ENCODE measurements at places on chromosomes 5 and 9.
A peak's percentile ranks its signal among the peaks of the same experiment; 100 is the strongest.

- no peak for DNase-seq
These were observed 6.1 kb downstream of the CA9 start for GRCh38 chr9:35679766-35680330.

GRCh38 chr9:76897804-76898525, 7.9 kb downstream of the PRUNE2 start:
- no peak for DNase-seq

GRCh38 chr9:128252317-128253139, 23.3 kb downstream of the GOLGA2 start:
- no peak for DNase-seq

DNA sequence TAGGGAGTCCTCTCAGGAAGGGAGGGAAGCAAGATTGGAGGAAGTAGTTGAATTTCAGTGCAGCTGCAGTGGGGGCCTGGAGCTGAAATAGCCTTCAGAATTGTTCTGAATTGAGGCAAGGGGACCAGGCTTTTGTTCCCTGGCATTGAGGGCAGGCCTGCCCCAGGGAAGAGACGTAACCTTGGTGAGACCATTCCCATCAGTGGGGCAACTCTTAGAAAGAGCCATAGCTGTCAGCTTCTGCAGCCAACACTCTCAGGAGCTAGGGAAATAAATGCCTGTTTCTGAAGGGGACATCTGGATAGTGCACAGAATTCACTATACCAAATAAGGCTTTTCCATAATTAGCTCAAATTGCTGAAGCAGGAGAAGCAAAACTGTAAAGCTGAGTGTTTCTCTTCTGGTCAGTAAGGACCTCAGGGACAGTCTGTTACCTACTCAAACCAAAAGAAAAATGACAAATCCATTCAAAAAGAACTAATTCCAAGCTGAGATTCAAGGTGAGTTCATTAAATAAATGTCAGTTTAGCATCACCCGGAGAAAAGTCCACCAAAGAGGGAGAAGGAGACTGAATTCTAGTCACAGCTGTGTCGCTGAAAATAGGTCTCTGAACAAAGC, 44.0 kb downstream of the LYRM7 start:
- no peak for DNase-seq

DNA sequence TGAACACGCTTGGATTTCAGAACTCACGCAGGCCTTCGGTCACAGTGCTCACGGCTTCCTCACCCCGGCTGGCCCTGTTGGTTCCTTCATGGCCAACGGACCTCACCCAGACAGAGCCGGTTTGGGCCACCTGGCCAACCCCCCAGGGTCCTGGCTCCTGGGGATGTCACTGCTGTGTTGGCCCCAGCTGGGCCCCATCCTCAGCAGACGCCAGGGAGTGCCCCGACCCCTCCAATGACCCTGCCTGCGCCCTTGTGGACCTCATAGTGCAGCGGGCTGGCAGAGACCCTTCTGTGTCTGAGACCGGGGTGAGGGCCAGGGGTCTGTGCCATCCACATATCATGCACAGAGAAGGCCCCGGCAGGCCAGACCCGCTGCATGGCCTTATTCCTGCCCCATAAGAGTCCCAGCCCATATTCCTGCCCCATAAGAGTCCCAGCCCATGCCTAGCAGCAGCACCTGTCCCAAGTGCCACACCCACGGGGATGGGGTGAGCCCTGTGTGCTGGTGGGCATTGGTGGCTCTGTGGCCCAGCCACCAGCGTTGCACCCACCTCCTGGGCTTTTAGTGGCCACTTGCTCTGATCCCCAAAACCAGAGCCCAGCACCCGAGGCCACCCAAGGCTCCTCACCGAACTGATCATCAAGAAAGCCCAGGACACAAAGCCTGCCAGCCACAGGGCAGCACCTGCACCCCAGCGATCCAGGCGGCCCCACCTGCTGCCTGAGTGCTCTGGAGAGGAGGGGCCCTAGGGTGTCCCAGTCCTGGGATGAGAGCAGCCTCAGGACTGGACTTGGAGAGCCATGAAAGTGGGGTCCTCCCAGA, 1.3 kb upstream of the LPCAT1 start:
- DNase-seq = no peak

GRCh38 chr9:115015018-115015635, 84.7 kb upstream of the TNFSF8 start:
- DNase-seq = peak; percentile 40

DNA sequence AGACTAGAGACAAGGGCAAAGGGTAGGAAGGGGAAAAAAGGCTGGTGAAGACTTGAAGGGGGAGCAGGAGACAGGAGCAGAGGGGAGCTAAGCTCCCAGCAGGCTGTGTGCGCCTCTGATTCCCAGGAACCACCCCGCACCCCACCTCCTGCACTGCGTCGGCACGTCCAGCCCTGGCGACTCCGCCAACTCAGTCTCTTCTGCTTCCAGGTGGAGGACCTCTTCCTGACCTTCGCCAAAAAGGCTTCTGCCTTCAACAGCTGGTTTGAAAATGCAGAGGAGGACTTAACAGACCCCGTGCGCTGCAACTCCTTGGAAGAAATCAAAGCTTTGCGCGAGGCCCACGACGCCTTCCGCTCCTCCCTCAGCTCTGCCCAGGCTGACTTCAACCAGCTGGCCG, 30.5 kb downstream of the DYNC2I2 start:
- DNase-seq = no peak

DNA sequence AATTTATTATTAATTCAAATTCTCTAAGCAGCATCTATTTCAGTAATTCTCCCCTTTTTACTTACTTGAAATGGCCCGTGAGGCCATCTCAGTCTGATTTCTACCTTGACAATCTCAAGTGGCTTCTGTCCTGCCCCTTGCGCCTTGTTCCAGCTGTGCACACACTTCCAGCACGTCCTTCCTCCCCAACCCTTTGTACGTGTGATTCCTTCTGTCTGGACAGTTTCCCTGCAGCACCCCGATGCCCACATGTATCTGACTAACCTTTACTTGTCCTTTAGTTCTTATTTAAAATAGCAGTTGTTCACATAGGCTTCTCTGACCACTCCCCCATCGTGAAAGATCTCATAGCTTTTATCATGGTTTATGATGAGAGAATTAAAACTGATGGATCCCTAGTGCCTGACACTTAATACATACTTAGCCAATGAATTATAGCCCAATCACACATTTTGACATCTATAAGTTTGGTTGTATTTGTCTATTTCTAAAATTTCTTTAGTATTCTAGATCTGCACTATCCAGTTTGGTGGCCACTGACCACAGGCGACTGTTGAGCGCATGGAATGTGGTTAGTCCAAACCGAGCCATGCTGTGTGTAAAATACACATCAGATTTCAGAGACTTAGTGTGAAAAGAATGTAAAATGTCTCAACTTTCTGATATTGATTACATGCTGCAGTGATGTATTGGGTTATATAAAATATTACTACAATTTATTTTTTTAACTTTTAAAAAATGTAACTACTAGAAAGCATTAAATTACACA, 14.3 kb downstream of the ZBTB34 start:
- DNase-seq = no peak

GRCh38 chr9:129416821-129417539, 203.9 kb downstream of the C9orf50 start:
- no peak for DNase-seq

GRCh38 chr5:96338091-96338490, 95.0 kb downstream of the PCSK1 start:
- no peak for DNase-seq

DNA sequence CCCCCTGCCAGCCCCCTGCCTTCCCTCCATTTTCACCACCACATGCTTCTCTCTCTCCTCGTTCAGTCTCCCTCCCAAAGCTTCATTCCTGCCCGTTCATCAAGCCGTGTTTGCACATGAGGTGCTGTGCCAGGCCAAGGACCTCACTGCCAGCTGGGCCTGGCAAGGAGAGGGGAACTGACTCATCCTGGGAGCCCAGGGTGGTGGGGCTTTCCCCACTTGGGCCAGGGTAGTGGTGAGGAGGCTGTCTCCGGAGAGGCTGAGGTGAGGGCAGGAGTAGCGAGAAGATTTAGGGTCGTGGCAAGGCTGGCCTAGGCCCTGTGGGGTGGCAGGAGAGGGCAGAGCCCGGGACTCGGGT, 30.4 kb upstream of the NOTCH1 start:
- peak; percentile 81 for DNase-seq

DNA sequence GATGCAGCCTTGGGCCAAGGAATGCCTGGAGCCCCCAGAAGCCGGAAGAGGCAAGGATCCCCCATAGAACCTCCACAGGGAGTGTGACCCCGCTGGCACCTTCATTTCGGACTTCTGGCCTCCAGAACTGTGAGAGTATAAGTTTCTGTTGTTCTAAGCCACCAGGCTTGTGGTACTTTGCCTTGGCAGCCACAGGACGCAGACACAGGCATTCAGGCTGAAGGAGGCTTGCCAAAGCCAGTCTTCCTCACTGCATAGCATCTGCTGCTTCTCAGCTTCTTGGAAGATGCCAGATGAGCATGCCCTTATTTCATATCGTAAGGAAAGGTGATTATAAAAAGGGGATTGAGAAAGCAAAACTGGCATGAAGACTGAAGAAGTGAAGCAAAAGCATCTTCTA, 61.1 kb upstream of the TAS2R1 start:
- no peak for DNase-seq

DNA sequence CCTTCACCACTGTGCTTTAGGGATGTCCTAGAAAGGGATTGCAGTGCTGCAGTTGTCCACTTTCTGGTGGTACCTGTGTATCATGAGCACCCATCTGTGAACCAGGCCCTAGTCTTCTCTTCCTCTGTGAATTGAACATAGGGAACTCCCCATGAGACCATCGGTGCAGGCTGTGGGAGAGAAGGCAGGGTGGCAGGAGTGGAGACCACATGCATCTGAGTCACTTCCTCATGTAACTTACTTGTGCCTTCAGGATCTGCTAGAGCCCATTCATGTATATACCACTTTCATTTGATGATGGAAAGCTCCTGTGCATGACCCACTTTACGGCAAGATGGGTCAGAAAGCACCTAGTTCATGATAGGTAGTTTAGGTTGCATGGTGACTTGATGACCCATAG, 478.1 kb upstream of the CDH9 start:
- DNase-seq = peak; percentile 33

GRCh38 chr5:31193591-31194467, at the start of gene CDH6:
CDH6 (plus strand) TSS chr5:31193686; CDS start chr5:31267474, 73,788 bp downstream.
- no peak for DNase-seq

DNA sequence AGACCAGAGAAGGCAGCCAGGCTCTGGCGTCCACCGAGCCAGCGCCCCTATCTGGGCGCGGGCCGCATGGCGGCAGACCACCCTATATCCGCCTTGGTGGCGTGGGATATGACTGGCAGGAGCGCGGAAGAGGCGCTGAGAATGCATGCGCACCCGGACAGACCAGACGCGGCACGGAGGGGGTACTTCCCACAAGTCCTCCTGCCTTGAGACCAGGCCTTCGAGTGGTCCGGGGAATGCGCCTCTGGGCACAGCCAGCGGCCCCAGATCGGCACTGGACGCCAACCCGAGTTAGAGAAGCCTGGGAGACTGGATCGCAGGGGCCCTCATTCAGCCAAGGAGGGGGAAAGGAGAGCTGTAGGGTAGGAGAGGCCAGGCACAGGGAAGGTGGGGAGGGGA, 2.5 kb upstream of the LMX1B start:
- no peak for DNase-seq

- DNase-seq = no peak
These were observed 117.4 kb downstream of the CCDC171 start for GRCh38 chr9:15670246-15670645.

DNA sequence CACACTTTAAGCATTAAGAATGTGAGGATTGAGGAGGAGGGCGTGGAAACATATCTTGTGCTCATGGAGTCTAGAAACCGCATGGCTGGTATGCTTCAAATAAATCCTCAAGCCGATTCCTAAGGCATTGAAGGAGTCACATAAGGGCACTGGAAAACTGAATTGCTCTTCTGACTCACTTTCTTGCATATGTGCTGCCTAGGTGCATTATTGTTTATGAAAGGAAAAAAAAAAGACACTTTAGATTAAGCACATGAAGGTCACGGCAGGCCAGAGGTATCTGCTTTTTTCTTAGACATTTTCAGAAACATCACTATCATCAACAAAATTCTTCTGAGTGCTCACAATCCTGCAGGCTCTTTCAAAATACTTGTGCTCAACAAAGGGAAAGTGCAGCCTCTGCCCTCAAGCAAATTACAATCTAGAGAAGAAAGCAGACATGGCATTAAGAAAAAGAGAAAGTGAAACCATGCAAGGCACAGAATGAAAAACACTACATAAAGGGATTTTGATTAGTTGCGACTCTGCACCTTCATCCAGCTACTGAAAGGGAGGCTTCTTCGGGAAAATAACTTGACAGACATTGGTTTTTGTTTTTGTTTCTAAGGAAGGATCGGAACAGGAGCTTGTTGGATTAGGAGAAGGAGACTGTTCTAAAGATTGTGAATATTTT, 2117.6 kb downstream of the MAT2B start:
- DNase-seq = no peak

DNA sequence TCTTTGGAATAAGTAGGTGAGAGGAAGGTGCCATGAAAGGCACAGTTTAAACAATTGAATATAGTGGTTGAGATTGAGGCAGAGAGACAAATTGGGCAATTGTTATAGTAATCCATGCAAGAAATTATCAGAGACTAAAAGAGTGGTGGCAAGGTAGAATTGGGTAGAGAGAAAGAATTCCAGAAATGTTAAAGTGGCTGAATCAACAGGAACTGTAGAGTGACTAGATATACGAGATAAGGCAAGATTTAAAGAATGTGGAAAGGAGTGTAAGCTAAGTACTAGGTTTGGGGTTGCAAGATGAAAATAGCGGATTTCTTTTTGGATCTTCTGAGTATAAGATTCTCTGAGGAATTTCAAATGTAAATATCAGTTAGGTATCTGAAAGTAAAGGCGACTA, 285.2 kb downstream of the DMRTA1 start:
- no peak for DNase-seq

DNA sequence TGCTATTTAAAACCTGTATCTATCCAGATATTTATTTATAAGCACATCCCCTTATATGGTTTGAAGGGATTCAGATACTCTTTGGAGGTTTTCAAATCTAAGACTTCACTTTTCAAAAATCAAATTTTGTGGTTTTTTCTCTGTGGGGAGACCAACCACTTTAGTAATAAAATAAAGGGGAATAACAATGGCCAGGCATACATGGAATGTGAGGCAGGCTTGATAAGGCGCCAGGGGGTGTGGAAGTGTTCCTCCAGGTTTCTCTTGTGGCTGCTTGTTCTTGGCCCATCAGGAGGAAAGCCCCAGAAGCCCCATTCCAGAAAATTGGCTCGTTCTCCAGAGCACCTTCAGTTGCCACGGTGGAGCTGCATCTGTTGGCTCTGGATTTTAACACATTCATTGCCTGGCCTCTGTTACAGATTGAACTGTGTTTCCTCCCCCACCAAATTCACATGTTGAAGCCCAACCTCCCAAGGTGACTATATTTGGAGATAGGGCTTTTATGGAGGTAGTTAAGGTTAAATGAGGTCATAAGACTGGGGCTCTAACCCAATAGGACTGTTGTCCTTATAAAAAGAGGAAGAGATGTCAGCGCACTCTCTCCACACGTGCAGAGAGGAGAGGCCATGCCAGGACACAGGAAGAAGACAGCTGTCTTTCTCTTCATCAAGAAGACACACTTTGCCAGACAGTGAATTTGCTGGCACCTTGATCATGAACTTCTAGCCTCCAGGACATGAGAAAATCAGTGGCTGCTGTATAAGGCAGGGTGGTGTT, 195.9 kb downstream of the TMEM38B start:
- no peak for DNase-seq
